T-cell (primary cell): ENCODE measurements at places on chromosomes 2 and 18.

DNA sequence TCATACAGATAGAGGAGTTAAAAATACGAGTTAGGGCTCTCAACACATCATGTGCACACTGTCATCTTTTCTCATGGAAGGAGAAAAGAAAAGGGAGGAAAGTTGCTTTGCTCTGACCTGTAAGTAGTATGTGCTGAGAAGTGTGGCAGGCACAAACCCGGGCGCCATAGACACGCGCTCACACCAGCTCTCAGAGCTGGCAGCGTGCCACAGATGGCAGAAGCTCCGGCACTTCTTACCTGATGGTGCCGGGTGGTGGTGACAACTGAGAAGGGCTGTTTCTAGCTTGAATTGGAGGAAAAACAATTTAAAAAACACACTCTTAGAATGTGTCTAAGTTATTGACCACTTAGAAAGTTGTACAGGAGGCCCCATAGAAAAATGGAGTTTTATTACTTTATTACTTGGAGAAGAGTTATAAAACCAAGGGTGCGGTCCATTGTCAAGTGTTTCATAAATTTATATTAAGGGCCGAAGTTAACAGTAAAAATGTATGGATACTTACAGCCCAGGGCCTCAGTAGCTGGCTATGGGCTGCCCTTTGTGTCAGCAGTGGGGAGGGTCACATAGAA is 92.2 kb downstream of the DPP4 start:
- DNase-seq, result no peak

DNA sequence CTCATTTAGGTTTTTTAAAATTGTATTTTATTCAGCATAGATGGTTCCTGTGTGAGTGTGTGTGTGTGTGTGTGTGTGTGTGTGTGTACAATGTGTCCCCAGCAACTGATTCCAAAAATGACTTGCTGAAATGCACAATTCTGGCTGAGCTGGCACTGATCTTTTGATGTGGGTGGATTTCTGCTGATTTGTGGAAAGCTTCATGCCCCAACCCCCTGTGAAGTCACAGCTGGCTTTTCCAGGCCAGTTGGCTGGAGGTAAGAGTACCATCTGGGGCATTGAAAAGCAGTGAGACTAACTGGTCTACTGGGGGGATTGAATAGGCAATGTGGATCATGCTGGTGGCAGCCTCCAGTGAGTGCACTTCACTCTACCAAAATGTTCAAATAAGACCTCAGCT is 187.2 kb downstream of the LRRTM1 start:
- no peak for DNase-seq

DNA sequence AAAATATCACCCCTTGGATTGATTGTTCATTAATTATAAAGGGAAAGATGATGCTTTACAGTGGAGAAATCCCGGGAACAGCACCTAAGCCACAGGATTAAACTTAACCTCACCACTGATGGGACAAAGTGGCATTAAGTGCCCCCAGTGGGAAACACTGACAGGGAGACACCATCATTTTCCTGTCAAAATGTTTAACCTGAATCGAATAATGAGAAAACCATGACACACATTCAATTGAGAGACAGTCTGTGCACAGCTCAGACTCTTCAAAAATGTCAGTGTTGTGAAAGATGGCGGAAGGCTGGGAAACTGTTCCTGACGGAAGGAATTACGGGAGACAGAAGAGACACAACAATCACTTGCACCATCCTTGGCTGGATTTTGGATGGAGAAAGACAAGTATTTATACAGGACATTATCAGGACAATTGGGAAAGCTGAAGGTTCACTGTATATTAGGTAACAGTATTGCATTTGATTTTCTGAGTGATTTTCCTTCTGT is 111.8 kb upstream of the ASB18 start:
- DNase-seq, result no peak

- no peak for DNase-seq
Measured at GRCh38 chr2:174788291-174788929, 24.1 kb upstream of the CHRNA1 start.
